ENCODE measurements at places on chromosomes 12 and 14. TPM values are rescaled to one million over a fixed set of nuclear protein-coding genes. Genes with fewer than 3 reads are reported as not detected.

TAS2R50 gene
- polyA plus RNA-seq, result not detected

- DNase-seq, result no peak
Measured at GRCh38 chr12:2337031-2338010, 284.5 kb downstream of the CACNA1C start.

DNA sequence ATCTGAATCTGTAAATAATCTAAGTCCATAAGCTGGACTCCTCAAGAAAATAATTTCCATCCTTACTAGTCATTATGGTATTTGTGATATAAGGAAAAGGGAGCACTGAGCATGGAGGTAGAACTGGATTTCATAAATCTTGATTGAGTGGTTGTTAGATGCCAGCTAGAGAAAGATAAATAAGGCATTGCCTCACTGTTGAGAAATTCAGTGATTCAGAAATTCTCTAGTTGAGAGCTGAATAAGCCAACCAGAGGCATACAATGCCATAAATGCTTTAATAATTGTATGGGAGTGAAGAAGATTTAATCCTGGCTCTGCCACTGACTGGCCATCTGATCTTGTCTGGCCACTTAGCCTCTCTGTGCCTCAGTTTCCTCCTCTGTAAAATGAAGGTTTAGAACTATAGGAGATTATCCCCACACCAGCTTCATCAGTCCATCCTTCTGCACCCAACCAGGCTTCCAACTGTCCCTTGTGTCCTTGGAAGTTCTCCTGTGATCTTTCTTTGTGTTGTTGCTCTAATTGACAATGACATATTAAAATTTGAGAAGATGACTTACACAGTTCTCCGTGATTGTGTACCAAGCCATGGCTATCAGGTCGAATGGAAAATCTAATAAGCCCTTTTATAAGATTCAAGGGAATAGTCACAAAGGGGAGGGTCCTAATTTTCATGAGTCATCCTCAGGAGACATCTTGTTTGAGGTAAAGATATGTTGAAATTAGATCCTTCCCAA is 394.3 kb downstream of the EGLN3 start:
- DNase-seq, result no peak

GRCh38 chr12:110721570-110721969 is 21.1 kb downstream of the PPP1CC start:
- DNase-seq, result no peak

GRCh38 chr14:58072288-58073071 is 79.5 kb downstream of the ARMH4 start:
- peak; percentile 74 for DNase-seq

- no peak for DNase-seq
Measured at GRCh38 chr14:104926619-104927431, 2.1 kb downstream of the PLD4 start.

DNA sequence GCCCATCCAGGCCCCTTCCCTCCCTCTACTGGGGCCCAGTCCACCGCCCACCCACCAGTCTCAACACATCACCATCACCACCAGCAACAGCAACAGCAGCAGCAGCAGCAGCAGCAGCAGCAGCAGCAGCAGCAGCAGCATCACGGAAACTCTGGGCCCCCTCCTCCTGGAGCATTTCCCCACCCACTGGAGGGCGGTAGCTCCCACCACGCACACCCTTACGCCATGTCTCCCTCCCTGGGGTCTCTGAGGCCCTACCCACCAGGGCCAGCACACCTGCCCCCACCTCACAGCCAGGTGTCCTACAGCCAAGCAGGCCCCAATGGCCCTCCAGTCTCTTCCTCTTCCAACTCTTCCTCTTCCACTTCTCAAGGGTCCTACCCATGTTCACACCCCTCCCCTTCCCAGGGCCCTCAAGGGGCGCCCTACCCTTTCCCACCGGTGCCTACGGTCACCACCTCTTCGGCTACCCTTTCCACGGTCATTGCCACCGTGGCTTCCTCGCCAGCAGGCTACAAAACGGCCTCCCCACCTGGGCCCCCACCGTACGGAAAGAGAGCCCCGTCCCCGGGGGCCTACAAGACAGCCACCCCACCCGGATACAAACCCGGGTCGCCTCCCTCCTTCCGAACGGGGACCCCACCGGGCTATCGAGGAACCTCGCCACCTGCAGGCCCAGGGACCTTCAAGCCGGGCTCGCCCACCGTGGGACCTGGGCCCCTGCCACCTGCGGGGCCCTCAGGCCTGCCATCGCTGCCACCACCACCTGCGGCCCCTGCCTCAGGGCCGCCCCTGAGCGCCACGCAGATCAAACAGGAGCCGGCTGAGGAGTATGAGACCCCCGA is 6.8 kb upstream of the RNU7-1 start:
- DNase-seq, result no peak

ASCL1 gene
- not detected for polyA plus RNA-seq

GRCh38 chr12:26009593-26009992 is 51.1 kb downstream of the RASSF8 start:
- DNase-seq, result no peak

OAS3 gene
- 6.9 TPM for polyA plus RNA-seq

NTF3 gene
- polyA plus RNA-seq, result 36.0 TPM

MGP gene
- 1.9 TPM for polyA plus RNA-seq

DNA sequence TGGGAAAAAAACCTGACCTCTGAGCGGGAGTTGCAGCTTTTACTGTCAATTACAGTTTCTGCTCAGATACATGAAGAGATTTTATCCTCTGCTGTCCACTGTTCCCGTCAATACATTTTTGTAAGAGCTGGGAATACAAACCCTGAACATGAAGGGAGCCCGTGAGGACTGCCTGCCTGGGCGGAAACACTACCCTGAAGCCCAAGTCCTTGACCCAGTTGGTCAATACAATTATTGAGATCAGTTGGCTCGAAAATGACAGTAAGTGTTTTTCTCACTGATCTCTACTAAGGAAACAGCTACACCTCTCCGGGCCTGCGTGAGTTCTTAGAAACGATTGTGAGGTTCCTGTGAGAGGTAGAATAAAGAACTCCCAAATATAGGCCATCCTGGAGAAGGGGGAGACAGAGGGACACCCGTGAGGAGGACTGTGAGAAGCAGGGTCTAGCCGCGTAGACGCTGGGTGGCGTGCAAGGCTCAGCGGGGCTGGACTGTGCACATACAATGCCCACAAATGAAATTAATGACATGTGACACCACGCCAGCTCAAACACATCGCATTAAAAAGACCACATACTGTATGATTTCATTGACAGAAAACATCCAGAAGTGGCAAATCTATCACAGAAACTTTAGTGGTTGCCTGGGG is 509.5 kb downstream of the TMEM132D start:
- no peak for DNase-seq

DNA sequence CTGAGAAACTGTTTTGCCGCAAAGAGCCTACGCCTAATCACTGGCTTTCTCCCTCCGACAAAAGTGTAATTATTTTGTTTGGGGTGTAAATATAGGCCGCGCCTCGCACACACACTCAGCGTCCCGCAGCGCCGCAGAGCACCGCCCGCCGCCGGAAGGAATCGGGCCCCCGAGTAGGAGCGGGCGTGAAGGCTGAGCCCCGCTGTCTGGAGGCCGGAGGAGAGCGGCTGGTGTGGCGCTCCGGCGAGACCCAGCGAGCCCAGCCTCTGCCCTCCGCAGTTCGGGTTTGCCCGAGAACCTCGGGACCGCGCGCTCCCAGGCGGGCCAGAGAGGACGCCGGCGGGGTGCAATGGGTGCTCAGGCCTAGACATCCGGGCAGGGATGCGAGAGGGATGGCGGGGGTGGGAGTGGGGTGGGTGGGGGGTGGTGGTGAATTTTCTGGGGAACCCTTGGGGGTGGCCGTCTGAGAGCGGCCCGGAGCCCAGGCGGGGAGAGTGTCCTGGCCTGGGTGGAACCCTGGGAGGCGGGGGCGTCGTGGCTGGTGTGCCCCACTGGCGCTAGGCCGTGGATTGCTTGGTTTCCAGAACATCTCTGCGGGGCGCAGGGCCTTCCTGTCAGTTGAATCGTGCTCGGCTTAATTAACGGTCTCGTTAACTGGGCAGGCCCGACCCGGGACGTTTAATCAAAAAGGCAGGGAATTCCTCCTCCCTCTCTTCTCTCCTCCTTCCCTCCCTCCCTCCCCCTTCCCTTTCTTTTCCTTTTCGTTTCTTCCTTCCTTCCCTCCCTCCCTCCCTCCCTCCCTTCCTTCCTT is 4.7 kb upstream of the LHX5 start:
- DNase-seq, result no peak

DNA sequence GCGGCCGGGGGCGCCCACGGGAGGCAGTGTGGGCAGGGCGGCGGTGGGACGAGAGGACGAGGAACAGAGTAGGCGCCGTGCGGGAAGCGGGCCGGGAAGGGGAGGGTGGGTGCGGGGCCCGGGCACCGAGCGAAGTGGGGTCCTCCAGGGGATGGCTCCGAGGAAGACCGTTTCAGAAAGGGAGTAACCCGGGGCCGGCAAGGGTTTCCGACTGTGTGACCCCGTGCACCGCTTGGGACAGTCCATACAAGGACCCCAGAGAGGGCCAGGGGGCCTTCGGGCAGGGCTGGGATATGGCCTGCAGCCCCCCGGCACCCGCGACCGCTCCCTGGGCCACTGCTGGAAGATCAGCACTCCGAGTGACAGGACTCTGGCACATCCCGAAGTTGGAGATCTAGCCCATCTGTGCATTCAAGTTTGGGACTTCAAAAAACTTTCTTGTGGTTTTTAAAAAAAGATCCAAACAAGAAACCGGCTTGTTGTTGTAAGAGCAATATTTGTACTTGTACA is 448 bp downstream of the TSPAN9 start:
- DNase-seq, result peak; percentile 45

DNA sequence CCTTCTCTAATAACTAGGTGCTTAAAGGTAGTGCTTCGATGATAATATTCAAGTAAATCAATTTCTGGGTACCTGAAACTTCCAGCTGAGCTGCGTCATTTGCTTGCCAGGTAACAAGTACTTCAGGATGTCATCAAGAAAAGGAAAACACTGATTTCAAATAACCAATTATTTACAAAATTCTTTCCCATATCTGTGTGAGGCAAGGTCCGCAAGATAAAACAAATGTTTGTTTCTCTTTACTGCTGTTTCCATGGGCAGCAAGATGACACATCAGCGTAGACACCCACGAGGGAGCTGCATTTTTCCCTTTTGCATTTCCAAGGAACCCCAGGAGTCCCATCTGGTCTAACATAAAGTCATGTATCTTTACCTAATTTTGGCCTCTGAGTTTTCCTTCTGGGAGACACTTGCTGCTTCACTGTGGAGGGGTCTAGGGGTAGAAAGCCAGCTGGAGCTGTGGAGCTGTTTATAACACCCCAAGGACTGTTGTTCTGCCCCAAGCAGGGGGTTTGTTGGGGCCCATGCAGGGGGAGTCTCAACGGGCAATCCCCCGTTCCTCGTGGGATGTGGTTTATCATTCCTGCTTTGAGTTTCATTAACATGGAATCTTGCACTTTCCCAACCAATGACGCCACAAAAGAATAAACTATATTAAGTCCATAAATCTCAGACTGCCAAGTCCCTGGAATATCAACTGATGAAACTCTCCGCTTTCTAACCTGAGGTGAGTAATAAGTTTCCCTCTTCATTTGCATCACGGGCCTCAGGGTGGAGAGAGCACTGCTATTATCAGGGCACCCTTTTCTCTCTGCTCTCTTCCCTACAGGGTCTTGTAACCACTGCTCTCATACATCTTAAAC is 112.8 kb upstream of the PELI2 start:
- peak; percentile 77 for DNase-seq

DNA sequence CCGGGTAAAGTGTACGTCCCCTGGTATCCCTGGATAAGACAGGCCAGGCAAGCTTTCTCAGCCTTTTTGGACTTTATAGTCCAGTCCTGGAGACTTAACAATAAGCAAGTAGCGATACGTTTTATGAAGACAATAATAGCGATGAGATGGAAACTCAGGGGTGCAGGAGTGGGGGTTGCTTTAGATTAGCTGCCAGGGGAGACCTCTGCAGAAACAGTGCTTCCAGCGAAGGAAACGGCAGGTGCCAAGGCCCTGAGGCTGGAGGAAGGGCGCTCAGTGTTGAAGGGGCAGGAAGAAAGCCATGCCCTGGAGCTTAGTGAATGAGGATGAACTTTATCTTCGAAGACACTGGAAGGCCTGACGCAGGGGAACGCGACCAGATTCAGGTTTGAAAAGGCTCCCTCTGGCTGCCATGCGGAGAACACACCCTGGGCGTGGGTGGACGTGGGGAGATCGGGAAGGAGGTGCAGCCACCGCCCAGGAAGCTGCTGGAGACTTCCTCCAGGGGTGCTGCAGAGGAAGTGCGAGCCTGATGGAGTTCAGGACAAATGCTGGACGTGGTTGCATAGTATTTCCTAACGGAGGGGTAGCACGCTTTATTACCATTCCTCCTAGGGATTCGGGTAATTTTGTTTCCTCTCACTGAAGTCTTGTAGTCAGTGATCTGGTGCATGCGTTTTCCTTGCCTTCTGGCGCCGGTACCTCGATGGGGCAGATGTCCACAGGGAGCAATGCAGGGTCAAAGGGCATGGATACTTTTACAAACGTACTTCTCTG is 26.1 kb upstream of the UBC start:
- DNase-seq, result peak; percentile 87

SMIM41 gene
- not detected for polyA plus RNA-seq

DNA sequence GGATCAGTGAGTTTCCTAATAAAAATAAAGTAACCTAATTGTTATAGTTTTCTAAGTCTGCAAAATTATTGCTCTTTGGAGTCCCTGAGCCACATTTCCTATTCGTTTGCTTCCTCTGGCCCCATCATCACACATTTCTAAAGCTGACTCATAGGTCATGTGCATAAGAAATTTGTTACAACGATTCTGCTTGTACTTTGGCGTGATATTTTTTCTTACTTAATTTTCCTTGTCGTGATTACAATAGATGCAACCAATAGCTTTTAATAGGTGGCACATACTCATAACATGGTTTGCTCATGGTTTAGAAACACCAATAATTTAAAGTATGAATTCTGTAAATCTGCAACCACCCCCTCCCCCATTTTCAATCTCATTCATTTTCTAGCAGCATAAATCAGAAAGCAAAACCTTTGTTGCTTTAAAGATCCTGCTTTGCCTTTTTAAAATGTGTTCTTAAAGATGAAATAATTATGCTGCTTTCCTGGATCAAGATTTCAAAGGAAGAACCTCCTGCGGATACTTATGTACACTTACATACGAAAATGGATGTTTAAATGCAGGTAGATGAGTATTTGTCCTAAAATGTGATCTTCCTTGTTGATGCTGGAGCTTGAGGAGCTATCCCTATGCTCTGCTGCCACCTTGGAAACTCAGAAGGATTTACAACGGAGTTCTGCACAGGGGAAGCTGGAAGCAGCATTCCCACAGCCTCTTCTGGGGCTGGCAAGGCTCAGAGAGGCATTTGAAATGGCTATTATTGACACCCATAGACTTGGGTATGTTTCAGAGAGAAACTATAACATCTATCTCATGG is 1.7 kb upstream of the FLRT2 start:
- peak; percentile 90 for DNase-seq

DNA sequence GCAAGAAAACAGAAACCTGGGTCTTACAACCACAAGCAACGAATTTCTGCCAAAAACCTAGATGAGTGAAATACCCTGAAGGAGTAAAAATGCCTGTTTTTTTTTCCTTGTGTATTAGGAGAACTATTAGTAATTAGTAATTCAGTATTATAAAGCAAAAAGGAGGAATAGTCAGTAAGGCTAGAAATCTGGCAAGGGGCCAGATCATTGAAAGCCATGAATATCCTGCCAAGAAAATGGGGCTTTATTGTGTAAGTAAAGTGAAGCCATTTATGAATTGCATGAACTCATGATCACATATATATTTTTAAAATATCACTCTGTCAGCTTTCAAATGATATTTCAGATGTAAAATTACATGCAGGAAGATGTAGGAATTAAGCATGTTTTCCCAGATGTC is 57.9 kb downstream of the TXNDC16 start:
- no peak for DNase-seq

- no peak for DNase-seq
Measured at GRCh38 chr12:99706736-99707473, 59.4 kb downstream of the GARIN6 start.
